ENCODE measurements at places on chromosomes 12 and 14.

- DNase-seq, result no peak
Observed at GRCh38 chr12:14833952-14834351, 9.4 kb downstream of the ART4 start.

- DNase-seq, result no peak
Observed at GRCh38 chr12:53198486-53199110, 8.5 kb downstream of the ITGB7 start.

DNA sequence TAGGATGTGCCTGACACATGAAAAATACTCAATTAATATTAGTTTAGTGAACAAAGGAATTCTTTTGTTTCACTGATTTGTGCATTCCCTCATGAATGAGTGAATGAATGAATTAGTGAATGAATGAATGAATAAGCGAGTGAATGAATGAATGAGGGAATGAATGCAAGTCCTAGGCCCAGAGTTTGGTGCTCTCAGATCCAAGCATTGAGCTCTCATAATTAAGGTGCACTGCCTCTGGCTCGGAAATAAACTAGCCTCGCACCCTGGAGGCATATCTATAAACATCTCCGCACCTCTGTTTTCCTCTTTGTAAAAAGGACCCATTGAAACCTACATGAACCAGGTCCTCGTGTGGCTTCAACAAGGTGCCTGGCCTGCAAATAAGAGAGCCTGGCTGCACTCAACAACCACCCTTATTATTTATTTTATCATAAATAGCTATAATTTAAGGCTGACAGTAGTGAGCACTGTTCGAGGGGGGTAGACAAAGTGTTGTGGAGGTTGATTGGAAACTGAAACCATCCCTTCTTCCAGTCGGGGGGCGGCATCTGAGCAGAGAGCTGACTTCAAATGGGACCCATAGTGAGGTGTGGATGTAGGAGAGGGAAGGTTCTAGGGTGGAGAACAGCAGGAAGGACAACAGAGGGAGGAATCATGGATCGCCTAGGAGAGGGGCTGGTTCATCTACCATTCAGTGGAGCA lies 316.8 kb downstream of the BCL11B start:
- no peak for DNase-seq

- no peak for DNase-seq
Observed at GRCh38 chr12:41103614-41104013, 84.5 kb upstream of the PDZRN4 start.

DNA sequence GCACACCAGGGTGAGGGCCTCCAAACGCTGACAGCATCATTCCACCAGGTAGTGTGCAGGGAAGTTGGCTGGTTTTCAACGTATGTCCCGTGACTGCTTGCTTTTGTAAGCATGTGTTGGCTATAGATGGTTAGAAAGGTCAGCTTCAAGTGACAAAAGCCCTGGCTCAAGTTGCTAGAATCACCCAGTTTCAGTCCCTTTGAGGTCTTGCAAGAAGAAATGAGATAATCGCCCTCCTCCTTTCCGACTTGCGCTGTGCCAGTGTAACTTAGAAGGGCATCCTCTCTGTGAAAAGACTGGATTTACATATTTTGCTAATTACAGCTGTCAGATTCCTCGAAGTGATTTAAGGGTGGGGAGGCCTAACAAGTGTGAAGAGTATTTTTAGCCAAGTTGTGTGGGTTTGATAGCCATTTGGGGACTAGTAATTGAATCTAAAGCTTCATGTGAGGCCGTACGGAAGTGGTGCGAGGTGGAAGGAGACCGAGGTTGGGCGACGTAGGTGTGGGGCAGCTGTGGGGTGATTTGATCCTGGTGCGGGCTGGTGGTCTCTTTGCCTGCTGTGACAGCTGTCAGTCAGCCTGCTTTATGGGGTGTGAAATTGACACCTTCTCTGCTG lies 94.7 kb downstream of the CHST11 start:
- DNase-seq, result peak; percentile 62

DNA sequence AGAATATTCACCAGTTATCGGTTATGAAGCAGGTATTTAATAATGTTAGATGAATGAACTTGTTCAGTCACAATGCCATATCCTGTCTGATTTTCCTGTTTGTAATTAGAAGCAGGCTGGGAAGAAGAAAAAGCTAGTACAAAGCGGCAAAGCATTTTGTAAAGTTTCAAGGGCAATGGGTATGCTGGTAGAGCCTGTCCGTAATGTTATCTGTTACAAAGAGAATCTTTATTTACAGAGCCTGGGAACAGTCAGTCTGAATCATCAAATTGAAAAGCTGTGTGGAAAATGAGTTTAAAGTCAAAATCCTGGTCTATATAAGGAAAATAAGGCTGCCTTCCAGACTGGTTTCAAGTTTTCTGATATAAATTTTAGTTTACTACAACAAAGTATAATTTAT lies 40.5 kb downstream of the PARP11 start:
- no peak for DNase-seq

- DNase-seq, result peak; percentile 68
Observed at GRCh38 chr14:61678975-61679374, 16.3 kb upstream of the HIF1A start.
